ENCODE measurements at places on chromosomes 1 and 21. TPM values are rescaled to one million over a fixed set of nuclear protein-coding genes. Genes with fewer than 3 reads are reported as not detected.

The AZIN2 gene
- total RNA-seq, result 14.1 TPM

The DENND2C gene
- 2.5 TPM for total RNA-seq

The PRAMEF12 gene
- not detected for total RNA-seq

The FMN2 gene
- 46.8 TPM for total RNA-seq

The REN gene
- not detected for total RNA-seq

The FCAMR gene
- not detected for total RNA-seq

The BSND gene
- total RNA-seq, result not detected

The NMNAT1 gene
- 8.1 TPM for total RNA-seq

The GPR37L1 gene
- 6.5 TPM for total RNA-seq

The TMEM51 gene
- 5.5 TPM for total RNA-seq

The CD1B gene
- not detected for total RNA-seq

The CYP4B1 gene
- total RNA-seq, result not detected

The IVL gene
- total RNA-seq, result not detected

The APOBEC4 gene
- 0.23 TPM for total RNA-seq

The RNF223 gene
- total RNA-seq, result not detected

The RAB25 gene
- total RNA-seq, result not detected

The PALMD gene
- 12.2 TPM for total RNA-seq

The SLC2A5 gene
- 2.8 TPM for total RNA-seq

The FASLG gene
- not detected for total RNA-seq

The CR1L gene
- not detected for total RNA-seq

The AHCYL1 gene
- 62.5 TPM for total RNA-seq

The KRTAP19-3 gene
- not detected for total RNA-seq

The RIMKLA gene
- 25.4 TPM for total RNA-seq

The GUCA2B gene
- not detected for total RNA-seq

Data from diencephalon (tissue), 1 donor.